NCI-H1048 (cell line): ENCODE measurements at places on chromosomes 7 and 10.
A peak's percentile ranks its signal among the peaks of the same experiment; 100 is the strongest.

DNA sequence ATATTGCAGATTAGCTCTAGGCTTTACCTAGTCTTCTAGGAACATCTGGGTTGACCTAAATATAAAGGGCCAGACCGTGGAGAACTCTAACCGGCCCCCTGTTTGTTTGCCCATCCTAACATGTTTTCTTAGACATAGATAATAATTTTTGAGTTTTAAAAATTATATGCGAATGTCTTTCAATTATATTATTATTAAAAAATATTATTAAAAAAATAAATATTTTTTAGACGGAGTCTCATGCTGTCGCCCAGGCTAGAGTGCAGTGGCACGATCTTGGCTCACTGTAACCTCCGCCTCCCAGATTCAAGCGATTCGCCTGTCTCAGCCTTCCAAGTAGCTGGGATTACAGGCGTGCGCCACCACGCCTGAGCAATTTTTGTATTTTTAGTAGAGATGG lies 318.5 kb downstream of the INHBA start:
- DNase-seq = no peak

GRCh38 chr7:119472408-119473038 lies 800.5 kb upstream of the KCND2 start:
- DNase-seq = no peak

- no peak for DNase-seq
These were observed 19.3 kb downstream of the JAZF1 start for GRCh38 chr7:28161331-28161730.

DNA sequence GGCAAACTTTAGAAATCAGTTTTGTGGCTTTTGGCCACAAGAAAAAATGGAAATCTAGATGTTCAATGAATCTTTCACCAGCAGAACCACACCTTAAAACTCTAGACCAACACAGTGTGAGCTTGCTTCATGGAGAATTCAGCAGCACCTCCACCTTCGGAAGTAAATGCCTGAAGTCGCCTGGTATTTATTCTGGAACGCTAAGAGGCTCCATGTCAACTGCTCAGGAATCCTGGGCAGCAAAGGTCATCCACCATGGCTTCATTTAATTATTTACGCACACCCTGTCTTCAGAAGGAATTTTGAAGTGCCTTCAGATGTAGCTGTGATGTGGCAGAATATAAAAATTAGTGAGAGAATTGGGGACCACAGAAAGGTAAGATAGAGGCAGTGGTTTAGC lies 167.7 kb downstream of the GFRA1 start:
- no peak for DNase-seq

- no peak for DNase-seq
These were observed 87.5 kb upstream of the NMT2 start for GRCh38 chr10:15255961-15256360.

DNA sequence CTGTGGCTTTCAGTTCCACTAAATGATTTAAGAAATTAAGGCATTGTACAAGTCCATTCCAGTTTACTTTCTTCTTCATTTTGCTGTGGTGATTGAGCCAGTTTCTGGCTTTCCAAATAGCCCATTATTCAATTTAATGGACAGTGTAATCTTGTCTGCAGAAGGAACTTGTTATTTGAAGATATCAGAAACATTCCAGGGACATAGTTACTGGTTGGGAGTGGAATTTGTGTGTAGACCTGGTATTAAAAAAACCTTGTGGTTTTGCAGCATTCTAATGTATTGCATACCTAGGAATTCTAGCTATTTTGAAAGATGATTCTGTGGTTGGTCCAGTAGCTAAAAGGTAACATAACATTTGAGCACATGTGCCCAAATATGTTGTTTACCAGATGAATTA lies 72.2 kb downstream of the MCU start:
- no peak for DNase-seq

GRCh38 chr7:113561446-113561845 lies 357.4 kb downstream of the PPP1R3A start:
- no peak for DNase-seq

- no peak for DNase-seq
These were observed 345.9 kb upstream of the SMIM30 start for GRCh38 chr7:113464096-113464855.

DNA sequence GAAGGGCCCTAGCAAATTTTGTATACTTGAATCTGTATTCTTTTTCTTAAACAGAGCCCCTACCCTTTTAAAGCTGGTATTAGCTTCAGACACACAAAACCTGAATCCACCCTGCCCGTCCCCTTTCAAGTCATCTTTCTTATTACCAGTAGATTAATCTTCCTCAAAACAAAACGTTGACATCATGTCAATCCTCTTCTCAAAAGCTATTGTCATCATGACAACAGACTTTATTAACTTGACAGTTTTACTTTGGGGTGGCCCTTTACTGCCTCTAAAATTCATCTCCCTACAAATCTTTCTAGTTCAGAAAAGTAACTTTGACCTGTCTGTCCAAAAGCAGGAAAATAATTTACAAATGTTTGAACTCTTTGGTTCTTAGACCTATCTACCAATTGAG lies 21.5 kb upstream of the IFRD1 start:
- no peak for DNase-seq

DNA sequence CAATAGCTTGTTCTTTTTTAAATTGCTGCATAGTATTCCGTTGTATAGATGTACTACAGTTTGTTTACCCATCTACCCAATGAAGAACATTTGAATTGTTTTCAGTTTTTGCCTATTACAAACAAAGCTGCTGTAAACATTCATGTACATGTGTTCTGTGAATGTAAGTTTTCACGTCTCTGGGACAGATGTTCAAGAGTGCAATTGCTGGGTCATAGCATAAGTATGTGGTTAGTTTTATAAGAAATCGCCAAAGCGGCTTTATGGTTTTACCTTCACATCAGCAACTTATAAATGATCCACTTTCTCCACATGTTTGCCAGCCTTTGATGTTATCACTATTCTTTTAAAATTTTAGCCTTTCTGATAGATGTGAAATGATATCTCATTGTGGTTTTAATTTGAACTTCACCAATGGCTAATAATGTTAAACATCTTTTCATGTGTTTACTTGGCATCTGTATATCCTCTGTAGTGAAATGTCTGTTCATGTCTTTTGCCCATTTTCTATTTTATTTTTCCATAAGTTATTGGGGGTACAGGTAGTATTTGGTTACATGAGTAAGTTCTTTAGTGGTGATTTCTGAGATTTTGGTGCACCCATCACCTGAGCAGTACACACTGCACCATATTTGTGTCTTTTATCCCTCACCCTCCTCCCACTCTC lies 73.5 kb downstream of the TBXAS1 start:
- no peak for DNase-seq

GRCh38 chr7:16753932-16754855 lies 639 bp downstream of the TSPAN13 start:
- no peak for DNase-seq

DNA sequence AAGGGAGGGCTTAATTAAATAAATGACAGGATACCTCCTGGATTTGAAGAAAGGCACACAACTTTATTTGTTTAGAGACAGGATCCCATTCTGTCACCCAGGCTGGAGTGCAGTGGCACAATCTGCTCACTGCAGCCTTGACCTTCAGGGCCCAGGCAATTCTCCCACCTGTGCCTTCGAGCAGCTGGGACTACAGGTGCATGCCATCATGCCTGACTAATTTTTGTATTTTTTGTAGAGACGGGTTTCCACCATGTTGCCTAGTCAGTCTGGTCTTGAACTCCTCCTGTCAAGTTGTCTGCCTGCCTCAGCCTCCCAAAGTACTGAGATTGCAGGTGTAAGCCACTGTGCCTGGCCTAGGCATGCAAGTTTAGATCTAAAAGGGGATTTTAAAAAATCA lies 272.7 kb upstream of the MBL2 start:
- DNase-seq = no peak

DNA sequence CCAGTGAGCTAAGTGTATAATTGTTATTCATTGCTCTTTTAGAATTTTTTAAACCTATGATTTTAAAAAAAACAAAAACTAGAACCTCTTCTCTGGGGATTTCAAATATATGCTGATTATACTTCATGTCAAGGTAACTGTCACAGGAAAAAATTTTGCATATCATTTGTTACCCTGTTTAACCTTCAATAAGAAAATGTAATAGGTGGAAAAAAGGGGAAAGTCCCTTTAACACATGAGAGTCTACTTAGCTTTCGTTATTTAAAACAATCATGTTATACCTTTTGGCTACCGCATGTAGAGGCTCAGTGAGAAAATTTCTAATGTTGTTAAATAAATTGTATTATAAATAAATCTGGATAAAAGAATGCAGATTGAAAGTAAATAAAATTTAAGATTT lies 190.1 kb upstream of the AKR1E2 start:
- DNase-seq = no peak

DNA sequence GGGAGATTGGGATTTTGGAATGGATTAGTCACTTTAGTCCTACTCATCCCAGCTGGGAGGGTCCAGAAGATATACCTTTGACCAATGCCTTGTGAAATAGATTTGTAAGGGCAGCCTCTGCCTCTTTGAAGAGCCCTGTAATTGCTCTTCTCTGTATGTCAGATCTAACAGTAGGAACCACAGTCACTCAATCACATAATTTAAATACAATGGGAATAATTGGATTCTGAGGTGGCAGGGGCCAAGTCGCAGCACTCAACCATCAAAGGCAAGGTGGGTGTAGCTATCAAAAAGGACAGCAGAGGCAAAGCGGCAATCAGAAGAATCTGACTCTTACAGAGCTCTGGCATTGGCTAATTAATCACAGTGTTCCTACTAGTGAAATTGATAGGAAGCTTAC lies 650.9 kb upstream of the ANKRD30A start:
- no peak for DNase-seq

DNA sequence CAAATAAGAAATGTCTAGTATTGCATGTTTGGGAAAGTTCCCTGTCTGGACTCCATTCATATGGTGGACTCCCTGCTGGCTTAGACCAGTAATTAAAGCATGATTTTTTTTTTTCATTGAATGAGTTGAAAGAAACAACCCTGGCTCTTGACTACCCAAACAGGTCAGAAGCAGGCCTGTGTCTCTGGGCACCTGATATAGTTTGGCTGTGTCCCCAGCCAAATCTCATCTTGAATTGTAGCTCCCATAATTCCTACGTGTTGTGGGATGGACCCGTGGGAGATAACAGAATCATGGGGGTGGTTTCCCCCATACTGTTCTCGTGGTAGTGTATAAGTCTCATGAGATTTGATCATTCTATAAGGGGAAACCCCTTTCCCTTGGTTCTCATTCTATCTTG lies 206.2 kb downstream of the TMEM178B start:
- DNase-seq = no peak

DNA sequence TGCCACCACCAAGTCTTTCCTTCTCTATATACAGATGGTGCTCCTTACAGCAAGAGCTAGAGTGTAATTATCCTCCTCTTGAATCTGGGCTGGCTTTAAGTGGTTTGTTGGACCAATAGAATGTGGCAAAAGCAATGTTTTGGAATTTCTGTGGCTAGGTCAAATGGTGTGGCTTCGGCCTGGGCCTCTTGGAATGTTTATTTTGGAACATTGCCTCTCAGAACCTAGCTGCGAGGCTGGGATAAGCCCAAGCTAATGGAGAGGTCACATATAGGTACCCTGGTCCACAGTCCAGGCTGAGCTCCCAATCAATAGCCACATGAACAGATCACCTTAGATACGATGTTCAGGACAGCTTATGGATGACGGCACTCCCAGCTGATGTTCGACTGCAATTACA lies 556.7 kb downstream of the TYW1 start:
- no peak for DNase-seq

GRCh38 chr10:34486008-34486407 lies 329.1 kb downstream of the PARD3 start:
- DNase-seq = no peak

DNA sequence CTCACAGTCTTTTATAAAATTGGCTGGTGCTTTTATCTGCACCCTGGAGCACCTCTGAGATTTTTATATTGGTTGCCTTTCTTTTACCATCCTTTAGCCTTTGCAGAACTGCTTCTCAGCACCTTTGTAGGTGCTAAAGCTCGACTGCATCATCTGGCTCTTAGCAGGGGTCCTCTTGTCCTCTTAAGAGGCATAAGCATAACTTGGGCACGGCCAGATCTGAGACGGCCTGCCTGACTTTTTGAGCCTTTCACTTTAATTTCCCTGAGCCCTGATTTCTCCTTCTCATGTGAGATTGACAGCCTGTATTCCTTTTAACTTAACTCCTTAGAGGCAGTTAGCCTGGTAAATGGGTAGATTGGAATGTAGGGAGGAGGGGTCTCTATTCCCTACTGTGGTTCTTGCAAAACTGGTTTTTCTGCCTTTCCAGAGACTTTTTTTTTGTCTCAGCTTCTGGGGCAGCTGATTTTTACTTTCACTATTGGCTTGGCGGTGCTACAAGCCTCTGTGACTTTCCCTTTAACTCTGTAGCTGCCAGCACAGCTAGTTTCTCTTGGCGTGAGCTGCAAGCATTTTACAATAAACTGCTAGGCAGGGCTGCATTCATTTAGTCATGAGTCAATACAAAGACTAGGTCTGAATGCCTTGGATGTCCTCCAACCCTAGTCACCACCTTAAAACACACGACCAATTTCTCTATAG lies 24.0 kb downstream of the ZPBP start:
- DNase-seq = peak; percentile 1

DNA sequence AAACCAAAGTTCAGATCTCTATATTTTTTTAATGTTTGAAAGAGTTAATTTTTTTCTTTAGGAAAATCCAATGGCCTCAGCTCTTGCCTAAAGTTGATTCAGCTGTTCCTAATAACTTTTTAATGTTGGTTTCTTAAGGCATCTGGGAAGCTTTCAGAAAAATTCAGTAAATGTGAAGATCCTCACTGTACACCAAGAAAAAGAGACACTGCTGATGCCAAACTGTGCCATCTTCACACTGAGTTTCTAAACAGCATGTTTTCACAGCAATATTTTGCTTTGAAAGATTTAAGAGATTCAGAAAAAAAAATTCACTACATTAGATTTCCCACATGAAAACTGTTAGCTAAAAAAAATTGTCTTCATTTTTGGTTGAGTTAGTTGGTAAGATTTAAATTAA lies 249.4 kb downstream of the NEBL start:
- no peak for DNase-seq

DNA sequence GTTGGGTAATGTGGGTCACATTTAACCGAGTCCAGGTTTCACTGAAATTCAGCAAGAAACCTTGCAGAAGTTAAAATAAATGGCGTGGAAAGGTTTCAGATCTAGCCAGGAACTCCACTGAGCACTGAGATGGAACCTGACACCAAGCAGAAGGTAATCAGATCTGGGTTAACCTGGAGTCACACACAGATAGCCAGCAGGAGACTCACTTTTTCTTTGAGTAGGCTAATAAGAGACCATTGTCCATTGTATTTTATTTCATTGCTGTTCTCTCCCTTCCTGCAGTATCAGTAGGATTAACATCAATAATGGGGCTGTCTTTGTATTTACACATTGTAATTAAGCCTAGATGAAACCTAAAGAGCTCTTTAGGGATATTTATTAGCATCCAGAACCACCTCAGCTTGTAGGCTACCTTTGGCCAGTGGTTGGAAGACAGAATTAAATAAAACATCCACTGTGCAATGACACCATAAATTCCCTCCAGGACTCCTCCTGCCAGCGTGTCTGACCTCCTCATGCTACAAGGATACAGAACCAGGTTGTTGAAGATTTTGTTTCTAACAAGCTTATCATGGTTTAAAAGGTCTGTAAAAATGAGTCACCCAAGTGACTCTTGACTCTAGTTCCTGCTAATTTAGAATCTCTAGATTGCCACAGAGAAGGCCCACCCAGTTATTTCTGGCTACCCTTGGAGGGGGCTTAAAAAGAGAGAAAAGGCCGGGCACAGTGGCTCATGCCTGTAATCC lies 151.1 kb downstream of the SORCS1 start:
- DNase-seq = no peak
